ENCODE measurements at places on chromosomes 1 and 21.

- DNase-seq: no peak
Measured at GRCh38 chr1:183807549-183808168, 2.7 kb downstream of the RGL1 start.

DNA sequence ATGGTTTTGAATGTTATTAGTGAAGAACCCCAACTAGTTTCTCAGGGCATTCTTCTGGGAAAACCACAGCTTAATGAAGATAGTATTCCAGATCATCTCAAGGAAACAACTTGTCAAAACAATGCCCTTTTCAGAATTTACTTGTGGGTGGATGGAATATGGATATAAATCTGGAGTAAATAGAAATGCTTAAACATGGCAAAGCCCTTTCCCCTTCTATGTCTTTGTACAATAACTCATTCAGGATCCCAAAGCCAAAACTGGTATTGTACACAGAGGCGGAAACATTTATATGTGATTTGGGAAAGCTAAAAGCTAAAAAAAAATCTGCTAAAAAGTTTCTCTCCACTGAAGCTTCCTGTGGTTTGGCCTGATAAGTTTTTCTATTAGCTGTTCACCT is 55.5 kb upstream of the RGS5 start:
- no peak for DNase-seq

- no peak for DNase-seq
Measured at GRCh38 chr1:207145401-207146058, 41.5 kb downstream of the C4BPA start.

DNA sequence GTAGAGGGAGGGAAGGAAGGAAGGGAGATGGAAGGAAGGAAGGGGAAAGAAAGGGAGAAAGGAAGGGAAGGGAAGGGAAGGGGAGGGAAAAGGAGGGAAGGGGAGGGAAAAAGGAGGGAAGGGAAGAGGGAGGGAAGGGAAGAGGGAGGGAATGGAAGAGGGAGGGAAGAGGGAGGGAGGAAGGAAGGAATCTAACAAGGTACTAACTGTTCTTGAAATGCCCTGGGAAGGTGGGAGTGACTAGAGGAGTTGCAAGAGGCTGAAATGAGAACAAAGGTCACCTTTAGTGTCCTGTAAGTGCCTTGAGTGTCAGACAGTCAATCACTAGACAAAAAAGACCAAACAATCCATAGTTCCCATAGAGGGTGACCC is 2.3 kb upstream of the ATP2B4 start:
- no peak for DNase-seq

GRCh38 chr1:31064718-31065309 is 703 bp downstream of the PUM1 start:
- DNase-seq: peak; percentile 14

DNA sequence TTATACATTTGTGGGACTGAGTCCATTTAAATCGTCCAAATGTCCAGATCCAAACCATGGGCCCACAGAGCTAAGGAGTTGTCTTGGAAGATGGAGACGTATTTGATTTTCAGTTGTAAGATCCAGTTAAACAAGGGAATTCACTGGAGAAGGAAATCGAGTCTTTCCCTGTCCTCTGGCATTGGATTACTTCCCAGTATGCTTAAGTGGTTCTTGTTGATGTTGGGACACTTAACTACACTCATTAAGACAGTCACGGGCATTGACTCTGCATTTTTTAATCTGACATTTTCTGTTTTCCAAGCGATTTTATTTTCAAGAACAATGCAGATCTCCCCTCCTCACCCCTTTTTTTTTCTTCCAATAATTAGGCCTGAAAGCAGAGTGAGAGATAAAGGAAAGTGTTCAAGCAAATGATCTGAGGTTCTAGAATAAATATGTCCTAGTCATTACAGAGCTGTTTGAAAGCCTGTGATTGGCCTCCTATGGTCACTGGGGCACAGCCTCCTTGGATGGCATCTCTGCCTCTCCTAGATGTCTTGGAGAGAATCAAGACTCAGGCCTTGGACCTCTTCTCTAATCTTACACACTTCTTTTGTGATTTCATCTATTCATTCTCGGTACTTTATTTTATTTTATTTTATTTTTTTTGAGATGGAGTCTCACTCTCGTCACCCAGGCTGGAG is 48.9 kb downstream of the CD247 start:
- DNase-seq: no peak

DNA sequence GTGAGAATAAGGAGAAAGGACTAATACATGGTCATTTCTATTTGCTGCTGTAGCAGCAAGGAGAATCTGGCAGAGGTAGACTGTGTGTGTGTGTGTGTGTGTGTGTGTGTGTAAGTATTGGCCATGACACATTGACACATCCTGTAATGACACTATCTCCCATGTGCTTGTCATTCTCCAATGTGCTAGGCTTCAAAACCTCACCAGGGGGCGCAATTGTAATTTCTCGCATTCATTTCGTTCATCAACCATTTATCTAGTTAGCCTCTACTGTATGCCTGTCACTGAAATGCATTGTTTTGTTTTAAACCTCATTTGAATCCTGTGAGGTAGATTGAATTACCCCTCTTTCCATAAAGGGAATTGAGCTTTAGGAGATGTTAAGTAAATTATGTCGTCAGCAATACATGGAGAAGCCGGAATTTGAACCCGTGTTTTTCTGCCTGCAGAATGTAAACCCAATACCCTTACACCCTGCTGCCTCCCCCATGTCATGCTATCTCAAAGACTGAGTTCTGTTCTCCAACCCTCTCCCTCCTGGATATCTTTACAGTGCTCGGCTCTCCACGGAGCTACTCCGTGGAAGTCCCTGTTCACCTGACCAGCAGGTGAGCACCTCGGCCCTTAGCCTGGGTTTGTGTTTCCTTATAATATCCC is 100.8 kb downstream of the UCK2 start:
- no peak for DNase-seq

DNA sequence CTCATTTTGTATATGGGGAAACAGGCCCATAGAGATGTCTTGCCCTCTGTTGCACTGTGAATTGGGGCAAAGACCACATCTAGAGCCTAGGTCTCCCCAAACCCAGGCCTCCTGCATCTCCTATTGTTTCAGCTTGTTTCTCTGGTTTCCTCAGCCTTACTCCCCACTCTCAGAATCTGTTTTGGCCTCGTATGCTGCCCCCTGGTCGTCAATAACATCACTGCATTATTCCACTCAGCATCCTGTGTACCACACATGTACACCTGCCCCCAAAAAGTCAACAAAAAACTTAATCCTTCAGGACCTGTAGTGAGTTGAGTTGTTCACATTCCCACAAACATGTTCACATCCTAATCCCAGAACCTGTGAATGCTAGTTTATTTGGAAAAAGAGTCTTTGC is 184.8 kb downstream of the BRINP2 start:
- DNase-seq: no peak

- DNase-seq: no peak
Measured at GRCh38 chr1:21305900-21306189, 15.6 kb upstream of the ECE1 start.

DNA sequence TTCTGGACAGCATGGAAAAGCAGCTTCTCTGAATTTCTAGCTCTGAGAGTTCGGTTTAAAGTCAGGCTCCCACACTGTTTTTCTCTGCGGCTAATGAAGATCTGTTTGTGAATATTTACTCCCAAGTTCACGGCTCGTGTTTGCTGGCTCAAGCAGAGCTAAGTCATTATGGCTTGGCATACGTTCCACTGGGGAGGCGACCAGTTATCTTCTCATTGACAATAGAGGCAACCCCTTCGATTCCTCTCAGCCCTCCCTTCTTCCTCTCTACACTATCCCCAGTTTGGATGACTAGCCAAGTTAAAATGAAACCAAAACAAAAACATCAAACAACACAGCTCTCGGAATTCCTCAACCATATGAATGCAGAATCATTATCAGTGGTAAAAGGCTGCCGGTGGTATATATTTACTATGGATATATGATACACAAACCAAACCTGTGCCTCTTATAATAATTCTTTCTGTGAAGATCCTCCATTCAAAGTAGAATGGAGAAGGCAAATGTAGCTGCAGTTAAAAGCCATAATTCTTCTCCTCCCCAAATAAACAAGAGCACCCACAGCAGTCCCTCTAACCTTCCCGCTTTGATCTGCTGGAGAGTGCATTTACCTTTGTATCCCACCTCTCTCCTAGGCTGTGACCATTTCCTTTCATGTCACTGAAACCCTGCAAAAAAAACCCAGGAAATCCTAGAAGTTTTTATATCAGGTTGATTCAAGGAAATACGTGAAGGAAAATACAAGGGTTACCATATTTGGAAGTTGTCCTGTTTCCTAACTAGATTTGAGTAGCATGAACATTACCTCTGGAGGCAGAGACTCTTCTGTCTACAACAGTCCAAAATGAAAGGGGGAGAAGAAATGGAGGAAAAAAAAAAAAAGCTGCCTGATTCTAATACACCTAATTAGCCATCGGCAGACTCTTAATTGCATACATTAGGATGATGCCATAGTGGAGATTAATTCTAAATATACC is 108.3 kb upstream of the USH2A start:
- no peak for DNase-seq

GRCh38 chr1:115839679-115840237 is 1.2 kb downstream of the NHLH2 start:
- no peak for DNase-seq

GRCh38 chr1:4149831-4150230 is 249.8 kb upstream of the C1orf174 start:
- no peak for DNase-seq

Data from T-helper 17 cell (primary cell).